ENCODE measurements at places on chromosomes 6 and 20.

GRCh38 chr6:106808758-106809157, 165.8 kb downstream of the CD24 start:
- no peak for DNase-seq

DNA sequence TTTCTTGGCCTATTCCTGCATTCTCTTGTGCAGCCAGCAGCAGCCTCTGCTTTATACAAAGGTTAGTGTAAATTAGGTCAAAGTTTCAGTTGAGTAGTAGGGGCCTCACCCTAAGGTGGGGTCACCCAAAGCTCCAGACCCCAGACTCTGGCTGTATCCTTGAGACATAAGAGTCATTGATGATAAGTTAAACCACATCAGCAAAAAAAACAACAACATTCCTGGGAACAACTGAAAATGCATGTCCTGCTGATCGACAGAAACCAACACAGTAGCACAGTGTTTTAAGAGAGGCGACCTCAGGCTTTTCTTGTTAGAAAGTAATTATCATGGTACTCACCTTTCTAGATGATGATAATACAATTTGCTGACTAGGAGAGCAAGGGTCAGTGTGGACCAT, 52.6 kb downstream of the TFAP2A start:
- DNase-seq: no peak

- peak; percentile 53 for DNase-seq
These were observed 28.3 kb upstream of the MDGA1 start for GRCh38 chr6:37725957-37726356.

DNA sequence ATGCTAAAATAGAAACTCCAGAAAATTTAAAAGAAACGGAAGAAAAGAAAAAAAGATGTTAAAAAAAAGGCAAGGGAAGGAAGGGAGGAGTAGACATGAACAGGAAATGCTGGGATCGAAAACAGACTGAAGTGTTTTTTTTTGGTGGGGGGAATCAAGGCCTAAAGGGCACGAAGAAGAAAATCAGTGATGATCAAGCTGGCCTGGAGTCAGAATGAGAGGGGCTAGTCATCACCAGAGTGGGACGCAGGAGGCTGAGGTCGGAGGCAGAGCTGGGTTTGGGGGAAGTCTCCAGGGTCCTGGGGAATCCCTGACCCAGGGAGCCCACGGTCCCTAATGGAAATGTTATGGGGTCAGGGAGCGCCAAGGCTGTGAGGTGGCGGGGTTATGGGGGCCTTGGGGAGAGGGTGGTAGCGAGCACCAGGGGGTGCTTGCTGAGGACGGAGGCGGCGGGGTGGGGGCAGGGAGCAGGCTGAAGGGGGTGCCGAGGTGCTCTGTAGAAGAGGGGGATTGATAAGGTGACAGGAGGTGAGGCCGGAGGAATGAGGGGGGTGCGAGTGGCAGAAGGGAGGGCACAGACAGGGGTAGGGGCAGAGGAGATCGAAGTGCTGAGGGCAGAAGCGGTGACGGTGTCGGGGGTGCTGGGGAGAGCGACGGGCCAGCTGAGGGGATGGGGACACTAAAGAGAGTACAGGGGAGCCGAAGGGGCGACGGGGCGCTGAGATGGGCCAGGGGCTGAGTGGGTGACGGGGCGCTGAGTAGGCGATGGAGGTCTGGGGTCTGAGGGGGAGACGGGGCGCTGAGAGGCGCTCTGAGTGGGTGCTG, 684 bp downstream of the ZNFX1 start:
- DNase-seq: no peak

GRCh38 chr6:34729631-34730470, 27.5 kb upstream of the SNRPC start:
- no peak for DNase-seq

All from bronchial epithelial cell (primary cell).